CD14-positive monocyte (primary cell): ENCODE measurements at places on chromosomes 6 and 20.

DNA sequence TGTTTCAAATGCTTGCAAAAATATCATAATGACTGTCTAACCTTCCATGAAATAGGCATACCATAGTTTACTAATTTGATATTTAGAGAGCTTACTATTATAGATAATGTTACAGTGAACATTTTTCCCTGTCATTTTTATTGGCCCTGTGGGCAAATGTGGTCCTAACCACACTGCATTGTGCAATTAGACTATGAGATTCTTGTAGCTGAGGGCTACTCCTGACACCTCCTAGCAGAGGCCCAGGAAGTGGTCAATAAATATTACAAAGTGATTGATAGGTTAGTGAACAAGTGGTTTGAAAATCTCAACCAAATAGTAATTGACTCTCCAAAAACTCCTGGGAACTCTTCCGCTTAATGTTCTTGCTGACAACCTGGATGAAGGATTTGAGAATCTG is 160.5 kb upstream of the KCNG1 start:
- DNase-seq: no peak

- DNase-seq: no peak
Measured at GRCh38 chr6:10419749-10420545, 5.1 kb upstream of the TFAP2A start.

GRCh38 chr6:12232339-12232738 is 57.8 kb upstream of the EDN1 start:
- DNase-seq: peak; percentile 65

GRCh38 chr6:3334555-3334954 is 75.8 kb downstream of the PSMG4 start:
- DNase-seq: no peak

DNA sequence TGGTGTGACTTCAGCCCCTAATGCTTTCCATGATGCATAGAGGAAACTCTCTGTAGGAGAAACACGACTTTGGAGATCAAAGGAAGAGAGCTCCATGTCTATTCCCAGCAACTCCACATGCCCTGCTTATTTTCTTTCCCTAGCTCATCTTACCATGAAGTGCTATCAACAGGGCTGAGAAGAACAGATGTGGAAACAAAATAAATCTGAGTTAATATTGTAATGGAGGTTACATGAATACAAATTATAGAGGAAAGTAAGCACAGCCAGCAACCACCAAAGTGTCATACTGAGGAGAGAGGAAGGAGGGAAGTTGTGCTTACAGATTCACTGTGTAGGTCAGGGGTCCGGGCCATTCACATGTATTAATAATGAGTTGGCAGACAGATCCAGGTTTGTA is 157.5 kb downstream of the RFPL4B start:
- no peak for DNase-seq

- peak; percentile 95 for DNase-seq
Measured at GRCh38 chr20:20780127-20780824, 67.8 kb upstream of the RALGAPA2 start.
